ENCODE measurements at places on chromosomes 12 and 14.

GRCh38 chr12:50024805-50025186, 498 bp downstream of the RACGAP1 start:
- no peak for DNase-seq

DNA sequence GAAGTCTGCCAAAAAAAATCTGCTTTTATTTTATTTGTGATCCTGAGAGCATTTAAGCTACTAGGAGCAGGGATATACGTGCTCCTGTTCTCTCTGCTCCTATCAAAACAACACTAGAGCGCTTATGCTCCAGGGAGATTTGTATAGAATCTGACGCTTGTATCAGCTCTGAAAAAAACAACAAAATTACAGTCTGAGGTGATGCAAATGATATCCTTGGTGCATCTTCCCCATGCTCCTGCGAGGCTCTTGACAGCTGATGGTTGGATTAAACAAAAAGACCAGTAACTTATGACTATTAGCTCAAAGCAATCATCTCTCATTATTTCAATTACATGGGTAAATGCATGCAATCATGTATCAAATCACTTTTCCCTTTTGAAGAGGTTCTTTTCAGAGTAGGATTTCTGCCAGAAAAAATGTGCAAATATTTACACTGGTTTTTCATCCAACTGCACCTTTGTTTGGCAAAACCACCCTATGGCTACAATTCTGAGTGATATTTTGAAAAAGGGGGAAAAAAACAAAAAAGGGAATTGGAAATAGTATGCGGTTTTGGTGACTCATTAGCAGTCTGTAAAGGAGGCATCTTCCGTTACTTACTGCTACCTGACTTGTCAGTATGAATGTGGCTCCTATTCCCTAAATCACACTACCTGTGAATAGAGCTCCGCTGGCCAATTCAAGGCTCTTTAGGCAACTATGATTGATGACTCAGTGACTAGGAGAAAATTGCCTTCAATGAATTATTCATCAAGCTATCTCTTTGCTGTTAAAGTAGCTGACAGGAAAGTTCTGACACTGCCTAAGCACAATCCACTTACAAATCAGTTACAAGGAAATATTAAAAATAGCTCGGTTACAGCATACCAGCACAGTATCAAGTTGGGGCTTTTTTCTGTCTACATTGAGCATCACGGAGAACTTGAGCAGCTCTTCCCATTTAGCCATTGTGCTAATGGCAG, 450.0 kb downstream of the FOXG1 start:
- no peak for DNase-seq

- no peak for DNase-seq
These were observed 3.5 kb downstream of the RIN3 start for GRCh38 chr14:92516966-92517506.

DNA sequence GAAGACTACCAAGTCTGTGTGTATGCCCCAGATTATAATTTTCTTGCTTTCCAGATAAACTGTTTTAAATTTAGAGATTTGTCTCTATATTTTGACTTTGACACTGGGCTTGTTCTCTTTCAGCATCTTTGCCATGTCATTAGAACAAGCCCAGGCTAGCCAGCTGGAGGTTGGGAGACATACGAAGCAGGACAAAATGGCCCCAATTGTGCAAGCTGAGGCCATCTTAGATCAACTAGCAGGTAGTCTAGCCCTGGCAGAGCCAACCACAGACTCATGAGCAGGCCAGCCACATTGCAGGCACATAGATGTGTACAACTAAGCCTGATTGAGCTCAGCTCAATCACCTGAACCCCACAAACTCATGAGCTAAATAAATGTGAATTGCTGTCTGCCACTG, 321.4 kb downstream of the ATP23 start:
- DNase-seq = no peak

DNA sequence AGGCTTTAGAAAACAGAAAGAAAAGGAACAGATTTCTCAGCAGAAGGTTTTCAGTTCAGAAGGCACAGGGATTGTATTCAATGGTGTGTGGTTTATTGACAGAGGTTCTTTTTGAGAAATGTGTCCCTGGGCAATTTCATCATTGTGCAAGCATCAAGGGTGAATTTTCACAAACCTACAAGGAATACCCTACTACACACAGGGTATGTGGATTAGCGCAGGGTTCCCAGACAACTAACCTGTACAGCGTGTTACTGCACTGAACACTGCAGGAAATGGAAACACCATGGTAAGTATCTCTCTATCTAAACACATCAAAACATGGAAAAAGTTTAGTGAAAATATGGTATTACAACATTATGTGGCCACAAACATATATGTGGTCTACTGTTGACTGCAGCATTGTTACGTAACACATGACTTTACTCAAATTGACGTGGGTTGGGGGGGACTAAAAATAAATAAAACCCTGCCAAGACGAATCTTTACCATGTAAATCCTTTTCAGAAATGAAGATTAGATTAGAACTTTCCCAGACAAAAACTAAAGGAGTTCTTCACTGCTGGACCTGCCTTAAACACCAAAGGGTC, 893.1 kb downstream of the TMEM121 start:
- DNase-seq = no peak

Data from T-helper 22 cell (primary cell).